Mesenteric fat pad (tissue), 1 donor: ENCODE measurements at places on chromosomes 6 and 20.

DNA sequence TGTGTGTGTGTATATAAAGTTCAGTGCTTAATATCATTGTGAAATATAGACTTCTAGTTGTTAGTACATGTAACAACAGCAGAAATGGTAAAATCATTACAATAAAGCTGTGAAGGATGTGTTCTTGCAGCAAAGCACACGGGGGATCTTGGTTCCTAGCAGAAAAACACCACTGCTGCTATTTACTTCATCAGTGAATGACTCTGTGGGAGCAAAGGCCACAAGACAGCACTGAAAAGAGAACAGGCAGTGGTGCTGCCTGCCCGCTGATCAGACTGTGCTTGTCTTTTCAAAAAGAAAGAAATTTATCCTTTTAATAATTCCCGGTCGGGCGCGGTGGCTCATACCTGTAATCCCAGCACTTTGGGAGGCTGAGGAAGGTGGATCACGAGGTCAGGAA is 689.9 kb upstream of the CITED2 start:
- DNase-seq, result no peak

DNA sequence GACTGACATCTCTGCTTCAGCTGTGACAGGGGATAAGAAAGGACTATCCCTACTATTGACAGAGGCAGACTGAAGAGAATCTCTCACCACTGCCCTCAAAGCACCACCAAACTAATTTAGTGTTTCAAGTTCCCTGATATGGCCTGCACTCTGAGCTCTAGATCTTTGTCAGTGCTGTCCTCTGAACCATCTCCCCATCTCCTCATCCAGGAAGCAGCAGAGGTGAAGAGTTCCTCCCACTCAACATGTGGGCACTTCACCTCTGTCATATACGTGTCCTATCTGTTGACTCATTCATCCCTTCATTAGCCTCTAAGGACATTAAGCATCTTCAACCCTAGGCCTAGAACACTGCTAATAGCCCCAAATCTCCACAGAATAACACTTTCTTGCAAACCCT is 14.1 kb downstream of the FAM210B start:
- no peak for DNase-seq

DNA sequence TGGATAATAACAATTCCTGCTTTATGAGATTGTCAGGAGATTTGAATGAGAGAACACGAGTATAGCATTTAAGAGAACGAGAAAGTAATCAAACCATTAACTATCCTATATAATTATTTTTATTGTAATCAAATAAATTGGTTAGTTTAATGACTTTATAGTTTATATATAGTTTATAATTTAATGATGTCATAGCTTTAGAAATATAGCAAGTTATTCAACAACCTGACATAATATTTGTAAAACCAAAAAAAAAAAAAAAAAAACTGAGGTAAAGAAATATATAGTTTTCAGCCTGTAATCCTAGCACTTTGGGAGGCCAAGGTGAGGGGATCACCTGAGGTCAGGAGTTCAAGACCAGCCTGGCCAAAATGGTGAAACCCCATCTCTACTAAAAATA is 26.4 kb upstream of the DST start:
- no peak for DNase-seq

DNA sequence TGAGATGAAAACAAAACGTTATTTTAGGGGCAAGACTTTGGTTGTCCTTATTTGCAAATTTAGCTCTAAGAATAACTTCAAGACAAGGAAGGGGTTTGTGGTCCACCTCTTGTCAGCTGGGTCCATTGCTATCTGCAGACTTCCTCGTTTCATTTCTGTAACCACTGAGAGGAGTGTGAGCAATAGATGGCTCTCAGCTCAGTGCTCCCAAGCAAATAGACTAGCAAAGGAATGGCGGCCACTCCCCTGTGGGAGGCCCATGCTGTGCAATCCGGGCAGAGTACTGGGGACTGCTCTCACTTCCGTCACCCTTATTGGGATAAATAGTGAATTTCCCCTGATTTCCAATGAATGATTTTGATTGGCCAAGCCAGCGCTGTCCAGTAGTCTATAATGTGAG is 176.6 kb downstream of the ZDHHC14 start:
- peak; percentile 49 for DNase-seq

- DNase-seq, result no peak
Observed at GRCh38 chr6:76835695-76836094, 627.6 kb downstream of the HTR1B start.

GRCh38 chr6:127291495-127291894 is 24.8 kb downstream of the RNF146 start:
- DNase-seq, result no peak

GRCh38 chr6:82467338-82467737 is 103.7 kb downstream of the TPBG start:
- DNase-seq, result no peak

DNA sequence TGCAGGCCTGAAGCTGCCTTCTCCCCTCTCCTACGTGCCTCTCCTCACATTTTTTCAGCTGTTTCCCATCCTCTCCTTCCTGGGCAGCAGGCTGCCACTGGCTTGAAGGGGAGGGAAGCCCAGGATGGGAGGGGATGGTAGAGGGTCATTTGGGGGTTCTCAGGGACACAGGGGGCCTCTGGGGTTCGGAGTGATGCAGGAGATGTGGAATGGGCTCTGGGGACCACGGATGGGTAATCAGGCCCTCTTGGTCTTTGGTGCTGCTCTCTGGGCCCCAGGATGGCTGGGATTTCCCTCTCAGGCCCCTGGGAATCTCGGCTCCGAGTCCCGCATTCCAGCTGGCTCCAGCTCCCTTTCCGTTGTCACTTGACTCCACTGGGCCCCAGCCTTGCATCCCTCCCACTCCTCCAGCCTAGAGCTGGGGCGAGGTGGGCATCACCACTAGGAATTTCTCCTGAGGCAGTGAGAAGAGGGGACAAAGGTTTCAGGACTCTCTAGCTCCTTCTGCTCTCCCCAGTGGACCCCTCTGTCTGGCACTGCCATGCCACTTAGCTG is 2.0 kb upstream of the DDR1 start:
- DNase-seq, result peak; percentile 80

- DNase-seq, result no peak
Observed at GRCh38 chr6:29861521-29862255, 34.1 kb downstream of the HLA-G start.

- DNase-seq, result no peak
Observed at GRCh38 chr6:35780719-35781118, at the start of gene CLPSL1. TSS of gene CLPSL1 (plus strand) at chr6:35781019. CDS start at chr6:35781111, 92 bp downstream.

DNA sequence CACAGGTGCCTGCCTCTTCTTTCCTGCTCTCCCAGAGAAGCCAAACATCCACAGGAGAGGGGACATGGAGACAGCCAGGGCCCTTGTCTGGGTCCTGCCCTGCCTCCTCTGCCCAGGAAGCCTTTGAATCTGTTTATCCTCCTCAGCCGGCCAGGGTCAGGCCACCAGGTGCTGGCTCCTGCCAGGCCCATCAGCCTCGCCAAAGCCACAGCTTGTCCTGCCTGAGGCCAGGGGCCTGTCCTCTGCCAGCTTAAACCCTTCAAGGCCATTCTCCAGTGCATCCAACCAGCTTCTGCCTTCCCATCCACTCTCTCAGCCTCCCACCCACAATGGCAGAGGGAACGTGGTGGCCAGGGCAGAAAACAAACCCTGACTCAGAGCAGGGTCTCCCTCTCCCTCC is 254.6 kb downstream of the ANKRD60 start:
- DNase-seq, result no peak
